Cerebellar nuclear complex (tissue), 1 donor: ENCODE measurements at places on chromosomes 6 and 20.

DNA sequence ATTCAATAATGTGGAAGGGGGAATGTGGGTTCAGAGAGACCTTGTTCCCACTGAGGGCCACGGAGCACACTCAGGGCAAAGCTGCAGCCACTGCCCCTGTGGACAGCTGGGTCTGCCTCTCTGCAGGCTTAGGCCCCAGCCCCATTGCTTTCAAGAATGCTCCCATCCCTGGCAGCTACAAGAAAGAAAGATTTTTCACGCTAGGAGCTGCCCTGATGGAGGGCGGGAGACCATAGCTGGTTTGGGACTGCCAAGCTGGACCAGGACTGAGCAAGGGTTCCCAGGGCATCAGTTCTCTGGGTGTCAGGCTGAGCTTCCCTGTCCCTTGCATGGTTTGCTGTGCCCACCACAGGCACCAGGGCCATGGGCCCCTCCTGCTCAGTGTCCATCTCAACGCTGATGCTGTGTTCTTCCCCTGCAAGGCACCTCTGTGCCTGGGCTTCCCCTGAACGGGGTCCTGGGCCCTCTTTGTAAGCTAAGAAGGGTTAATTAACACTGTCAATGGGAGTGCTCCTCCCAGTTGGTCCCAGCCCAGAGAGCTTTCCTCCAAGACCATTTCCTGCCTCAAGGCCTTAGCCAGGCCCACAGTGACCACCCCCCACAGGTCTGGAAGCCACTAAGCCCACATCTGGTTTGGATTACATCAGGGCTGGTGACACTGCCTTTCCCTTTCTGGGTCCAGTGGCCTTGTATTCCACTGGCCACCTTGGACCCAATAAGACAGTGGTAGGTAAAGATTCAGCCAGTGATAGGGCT lies 8.4 kb downstream of the FOXS1 start:
- DNase-seq: no peak

DNA sequence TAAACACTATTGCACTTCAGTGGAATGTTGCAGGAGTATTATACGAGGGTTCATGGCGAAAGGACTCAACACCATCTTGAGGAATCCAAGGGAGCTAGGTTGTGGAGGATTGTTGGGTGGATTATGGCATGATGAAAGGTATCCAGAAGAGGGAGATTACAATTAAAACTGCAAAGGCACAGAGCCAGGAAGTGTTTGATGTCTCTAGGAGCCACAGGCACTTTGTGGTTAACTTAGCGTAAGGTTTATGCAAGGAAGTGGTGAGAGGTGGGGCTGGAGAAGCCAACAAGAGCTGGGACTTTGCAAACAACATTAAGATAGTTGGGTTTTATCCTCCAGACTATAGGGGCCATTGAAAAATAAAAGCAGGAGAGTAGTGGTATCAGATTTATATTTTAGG lies 86.6 kb upstream of the TPD52L1 start:
- no peak for DNase-seq

DNA sequence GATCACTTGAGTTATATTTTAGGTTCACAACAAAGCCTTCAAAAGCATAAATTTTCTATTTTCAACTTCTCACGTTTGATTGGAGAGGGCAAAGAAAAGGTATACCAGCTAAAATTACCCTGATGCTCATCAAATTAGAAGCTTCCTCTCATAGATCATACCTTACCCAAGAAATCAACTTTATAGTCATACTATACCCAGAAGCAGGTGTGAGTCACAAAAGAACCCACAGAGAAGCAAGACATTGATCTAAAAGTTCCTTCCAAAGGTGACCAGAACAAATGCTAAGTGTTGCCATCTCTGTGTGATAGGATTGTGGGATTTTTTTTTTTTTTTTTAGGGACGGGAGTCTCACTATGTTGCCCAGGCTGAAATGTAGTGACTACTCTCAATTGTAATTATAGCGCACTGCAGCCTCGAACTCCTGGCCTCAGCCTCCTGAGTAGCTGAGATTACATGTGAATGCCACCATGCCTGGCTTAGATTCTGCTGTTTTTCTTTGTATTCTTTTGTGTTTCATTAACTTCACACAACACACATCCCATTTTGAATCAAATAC lies 3.3 kb downstream of the EIF2S2 start:
- DNase-seq: no peak

GRCh38 chr6:53119772-53120409 lies 28.8 kb downstream of the GCM1 start:
- DNase-seq: no peak

DNA sequence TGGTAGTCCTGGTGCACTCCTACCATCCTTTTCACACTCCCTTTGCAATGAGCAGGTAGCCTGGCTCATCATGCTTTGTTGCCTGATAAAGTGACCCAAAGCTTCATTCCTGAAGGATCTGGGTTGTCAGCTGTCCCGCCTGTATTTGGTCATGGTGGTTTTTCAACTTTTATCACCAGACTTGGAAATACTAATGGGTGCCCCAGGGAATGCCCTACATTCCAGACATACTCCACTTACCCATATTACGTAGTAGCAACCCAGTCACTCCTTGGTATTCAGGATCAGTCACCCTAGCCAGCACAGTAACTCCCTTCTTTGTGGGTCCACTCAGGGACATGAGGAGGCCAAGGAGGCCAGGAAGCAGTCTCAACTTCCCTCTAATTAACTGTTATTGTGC lies 199.2 kb downstream of the MAFB start:
- DNase-seq: no peak

DNA sequence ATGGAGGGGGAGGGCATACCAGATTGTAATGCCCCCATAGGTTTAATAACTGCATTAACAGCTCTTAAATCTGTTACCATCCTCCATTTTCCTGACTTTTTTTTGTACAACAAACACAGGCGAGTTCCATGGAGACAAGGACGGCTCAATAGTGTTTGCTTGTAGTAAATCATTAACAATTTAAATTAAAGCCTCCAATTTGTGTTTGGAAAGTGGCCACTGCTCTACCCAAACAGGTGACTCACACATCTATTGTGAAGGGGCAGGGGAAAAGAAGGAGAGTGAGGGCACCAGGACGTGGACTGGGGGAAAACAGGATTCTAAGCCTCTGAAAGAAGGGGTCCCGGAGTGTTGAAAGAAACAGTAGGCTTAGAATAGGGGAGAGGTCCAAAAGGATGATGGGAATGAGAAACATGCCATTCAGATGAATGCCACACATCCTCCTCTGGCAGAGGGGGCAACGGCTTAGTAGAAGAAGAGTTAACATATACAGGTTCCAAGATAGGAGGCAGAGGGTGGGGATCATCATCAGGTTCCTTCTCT lies 6.9 kb downstream of the GLYATL3 start:
- no peak for DNase-seq

DNA sequence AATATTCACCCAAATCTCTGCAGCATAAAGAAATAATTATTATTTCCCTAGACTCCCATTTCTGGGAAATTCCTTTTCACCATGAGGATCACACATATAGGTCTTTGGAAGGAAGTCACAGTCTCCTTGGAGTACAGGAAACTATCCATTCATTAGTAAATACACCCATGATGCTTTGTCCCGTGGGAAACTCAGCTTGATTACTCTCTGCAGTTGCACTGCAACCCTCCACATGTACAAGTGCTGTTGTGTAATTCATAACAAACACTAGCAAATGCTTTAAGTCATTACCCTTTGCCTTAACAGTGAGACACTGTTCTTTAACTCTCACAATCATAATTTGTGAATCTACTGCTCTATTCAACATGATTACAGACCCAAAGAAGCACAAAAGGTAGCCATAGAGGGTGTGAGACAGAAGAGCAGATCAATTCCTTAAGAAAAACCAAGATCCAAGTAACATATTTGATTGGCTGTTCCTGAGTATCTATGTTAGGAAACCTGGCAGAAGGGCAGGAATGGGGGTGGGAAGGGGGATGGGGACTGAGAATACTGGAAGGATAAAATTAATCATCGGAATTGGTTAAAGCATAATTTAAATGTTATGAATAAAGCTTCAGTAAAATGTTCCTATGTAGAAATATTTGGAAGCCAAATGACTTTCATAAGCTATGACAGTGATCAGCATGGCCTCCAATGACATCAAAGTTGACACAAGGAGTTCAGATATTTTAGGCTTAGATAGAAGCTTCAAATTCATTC lies 268.0 kb downstream of the HACE1 start:
- DNase-seq: no peak

DNA sequence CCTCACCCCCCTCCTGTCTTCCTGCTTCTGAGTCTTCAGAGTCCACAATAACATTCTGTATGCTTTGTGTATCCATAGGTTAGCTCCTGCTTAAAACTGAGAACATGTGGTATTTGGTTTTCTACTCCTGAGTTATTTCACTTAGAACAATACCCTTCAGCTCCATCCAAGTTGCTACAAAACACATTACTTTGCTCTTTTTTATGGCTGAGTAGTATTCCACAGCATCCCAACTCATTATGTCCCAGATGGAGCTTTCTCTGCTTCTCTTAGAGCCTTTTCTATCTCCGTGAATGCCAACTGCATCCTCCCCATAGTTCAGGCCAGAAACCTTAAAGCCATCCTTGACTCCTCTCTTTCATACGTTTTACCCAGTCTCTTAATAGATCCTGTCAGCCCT lies 55.8 kb downstream of the STMND1 start:
- no peak for DNase-seq

DNA sequence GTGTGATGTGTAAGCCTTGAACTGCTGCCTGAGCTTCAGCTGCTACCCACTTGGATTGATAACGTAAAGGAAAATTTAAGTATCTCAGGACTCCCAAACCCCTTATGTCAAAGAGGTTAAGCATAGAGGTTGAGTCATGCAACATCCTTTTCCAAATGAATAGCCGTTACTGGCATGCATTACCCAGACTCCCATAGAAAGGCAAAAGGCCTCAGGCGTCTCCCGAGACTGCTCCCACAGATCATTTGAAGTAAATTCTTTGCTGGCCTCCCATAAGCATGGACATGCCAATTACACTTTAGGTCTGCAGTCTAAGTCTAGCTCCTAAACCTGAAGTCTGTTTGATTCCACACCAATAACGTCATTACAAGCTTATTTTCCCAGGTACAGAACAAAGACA lies 14.7 kb downstream of the IPCEF1 start:
- no peak for DNase-seq

- no peak for DNase-seq
Measured at GRCh38 chr6:127539272-127539671, 20.1 kb upstream of the MTCL3 start.

GRCh38 chr6:39424831-39425230 lies 102.3 kb upstream of the KCNK16 start:
- no peak for DNase-seq
